ENCODE measurements at places on chromosomes 7 and 10.
A peak's percentile ranks its signal among the peaks of the same experiment; 100 is the strongest.

GRCh38 chr7:116571037-116571436, 46.2 kb downstream of the CAV1 start:
- DNase-seq, result no peak

DNA sequence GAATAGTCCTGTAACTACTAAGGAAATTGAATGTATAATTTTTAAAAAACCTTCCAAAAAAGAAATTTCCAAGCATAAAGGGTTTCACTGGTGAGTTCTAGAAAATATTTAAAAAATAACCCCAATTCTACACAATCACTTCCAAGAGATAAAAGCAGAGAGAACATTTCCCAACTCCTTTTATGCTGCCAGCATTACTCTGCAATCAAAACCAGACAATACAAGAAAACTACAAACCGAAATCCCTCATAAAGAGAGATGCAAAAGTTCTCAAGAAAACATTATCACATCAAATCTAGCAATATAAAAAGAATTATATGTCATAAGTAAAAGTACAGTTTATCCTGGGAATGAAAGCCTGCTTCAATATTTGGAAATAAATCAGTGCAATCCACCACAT, 84.8 kb downstream of the OAT start:
- DNase-seq, result no peak

- peak; percentile 53 for DNase-seq
These were observed 2.8 kb downstream of the AGAP3 start for GRCh38 chr7:151088856-151089699.

DNA sequence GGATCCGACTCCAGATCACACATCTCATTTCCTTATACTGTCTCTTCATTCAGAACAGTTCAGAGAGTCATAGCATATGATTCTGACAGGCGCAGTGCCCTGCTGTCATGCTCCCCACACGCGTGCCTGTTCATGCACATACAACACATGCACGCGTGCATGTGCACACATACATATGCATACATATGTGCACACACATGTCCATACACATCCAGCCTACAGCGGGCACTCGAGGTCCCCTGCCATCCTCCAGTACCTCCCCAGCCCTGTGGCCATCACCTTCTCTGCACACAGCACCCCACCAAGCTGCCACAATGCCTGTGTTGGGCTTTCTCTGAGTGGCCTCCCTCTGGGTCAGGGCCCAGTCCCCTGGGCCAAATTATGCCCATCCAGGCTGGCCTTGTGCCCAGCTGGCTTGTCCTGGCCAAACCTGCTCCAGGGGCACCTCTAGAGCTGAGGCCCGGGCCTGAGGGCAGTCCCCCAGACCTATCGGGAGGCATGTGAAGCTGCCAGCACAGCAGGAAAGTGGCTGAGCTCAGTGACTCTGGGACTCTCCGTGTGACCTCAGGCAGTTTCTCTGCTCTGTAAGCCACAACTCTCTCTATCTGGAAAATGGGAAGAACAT, 49.4 kb upstream of the RET start:
- no peak for DNase-seq

DNA sequence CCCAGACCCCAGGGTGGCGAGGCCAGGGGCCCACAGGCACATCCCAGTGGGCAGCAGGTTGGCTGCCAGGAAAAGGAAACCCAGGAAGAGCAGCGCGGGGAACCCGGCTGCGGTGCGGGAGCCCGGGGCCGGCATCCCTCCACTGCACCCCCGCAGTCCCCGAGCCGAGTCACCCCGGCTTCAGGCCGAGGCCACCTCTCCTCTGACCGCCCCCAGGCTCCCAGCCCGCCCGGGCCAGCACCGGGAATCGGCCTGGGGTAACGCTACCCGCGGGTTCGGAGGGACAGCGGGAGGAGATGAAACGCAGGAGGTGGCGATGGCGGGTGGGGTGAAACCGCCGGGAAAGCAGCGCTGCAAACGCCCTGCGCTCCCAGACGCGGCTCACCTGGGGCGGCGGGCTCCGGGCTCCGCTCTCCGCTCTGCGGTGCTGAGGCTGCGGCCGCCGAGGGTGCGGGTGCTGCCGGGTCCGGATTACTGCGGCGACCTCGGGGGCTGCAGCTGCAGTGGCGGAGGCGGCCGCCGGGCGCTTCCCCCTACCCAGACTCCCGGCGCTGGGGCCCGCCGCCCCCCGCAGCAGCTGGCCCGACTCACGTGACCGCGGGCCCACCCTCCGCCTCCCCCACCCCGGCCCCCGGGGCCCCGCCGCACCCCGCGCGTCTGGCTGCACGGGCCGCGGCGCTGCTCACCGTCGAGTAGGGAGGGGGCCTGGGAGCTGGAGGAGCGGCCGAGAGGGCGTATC, at the start of gene SCRN1:
SCRN1 (minus strand) TSS at position 545 of the 739 bp plus-strand sequence. CDS start 20,734 bp downstream, outside the sequence.
- DNase-seq, result no peak

GRCh38 chr10:125531465-125531864, 151.5 kb downstream of the TEX36 start:
- DNase-seq, result no peak

DNA sequence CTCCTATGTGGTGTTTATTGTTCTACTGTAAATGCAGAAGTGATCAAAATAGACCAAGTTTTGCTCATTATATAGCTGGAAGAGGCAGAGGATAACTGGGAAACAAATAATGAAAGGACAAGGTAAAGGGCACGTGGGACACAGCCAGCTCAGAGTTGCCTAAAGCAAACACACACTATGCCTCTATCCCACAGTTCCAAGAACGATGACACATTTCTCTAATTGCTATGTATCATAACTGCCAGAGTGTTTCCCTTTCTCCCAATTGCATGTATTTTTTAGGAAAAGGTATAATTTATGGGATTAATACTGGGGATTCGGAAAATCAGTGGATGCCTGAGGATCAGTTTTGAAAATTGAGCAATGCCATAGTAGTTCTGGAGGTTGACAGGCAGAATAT, 49.0 kb downstream of the CCDC71L start:
- DNase-seq, result no peak

DNA sequence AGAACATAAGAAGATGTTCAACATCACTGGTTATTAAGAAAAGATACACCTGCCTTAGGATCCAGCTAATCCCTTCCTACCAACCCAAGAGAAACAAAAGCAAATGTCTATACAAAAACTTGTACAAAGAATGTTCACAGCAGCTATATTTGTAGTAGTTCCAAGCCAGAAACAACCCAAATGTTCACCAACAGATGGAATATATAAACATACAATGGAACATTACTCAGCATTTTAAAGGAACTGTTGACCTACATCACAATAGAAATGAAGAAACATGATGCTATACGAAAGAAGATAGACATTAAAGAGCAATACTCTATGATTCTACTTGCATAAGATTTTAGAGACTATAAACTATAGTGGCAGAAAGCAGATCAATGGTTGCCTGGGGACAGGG, 149.4 kb downstream of the ZNF438 start:
- DNase-seq, result no peak

DNA sequence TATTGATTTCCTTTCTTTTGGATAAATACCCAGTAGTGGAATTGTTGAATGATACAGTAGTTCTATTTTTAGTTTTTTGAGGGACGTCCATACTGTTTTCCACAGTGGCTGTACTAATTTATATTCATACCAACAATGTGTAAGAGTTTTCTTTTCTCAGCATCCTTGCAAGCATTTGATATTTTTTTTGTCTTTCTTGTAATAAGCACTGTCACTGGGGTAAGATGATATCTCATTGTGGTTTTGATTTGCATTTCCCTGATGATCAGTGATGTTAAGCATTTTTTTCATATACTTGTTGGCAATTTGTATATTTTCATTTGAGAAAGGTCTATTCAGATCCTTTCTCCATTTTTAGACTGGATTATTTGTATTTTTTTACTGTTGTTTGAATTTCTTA, 308.7 kb downstream of the PTEN start:
- no peak for DNase-seq

DNA sequence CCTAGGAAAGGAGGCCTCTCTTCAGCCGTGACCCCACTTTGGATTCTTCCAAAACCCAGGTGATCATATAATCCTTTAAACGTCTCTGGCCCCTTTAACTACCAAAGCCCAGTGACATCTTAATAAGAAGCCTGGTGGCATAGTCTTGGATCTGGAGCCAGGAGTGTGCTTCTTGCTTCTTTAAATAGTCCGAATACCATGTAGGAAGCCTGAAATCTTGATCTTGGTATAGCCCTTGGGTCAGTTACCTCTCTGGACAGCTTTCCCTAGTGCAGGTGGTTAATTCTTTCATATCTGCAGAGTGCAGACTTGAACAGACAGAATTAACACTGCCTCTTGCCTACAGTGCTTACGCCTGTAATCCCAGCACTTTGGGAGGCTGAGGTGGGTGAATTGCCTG, 138.6 kb upstream of the EFCAB10 start:
- no peak for DNase-seq

- no peak for DNase-seq
These were observed 54.7 kb downstream of the RASGEF1A start for GRCh38 chr10:43212043-43212721.

DNA sequence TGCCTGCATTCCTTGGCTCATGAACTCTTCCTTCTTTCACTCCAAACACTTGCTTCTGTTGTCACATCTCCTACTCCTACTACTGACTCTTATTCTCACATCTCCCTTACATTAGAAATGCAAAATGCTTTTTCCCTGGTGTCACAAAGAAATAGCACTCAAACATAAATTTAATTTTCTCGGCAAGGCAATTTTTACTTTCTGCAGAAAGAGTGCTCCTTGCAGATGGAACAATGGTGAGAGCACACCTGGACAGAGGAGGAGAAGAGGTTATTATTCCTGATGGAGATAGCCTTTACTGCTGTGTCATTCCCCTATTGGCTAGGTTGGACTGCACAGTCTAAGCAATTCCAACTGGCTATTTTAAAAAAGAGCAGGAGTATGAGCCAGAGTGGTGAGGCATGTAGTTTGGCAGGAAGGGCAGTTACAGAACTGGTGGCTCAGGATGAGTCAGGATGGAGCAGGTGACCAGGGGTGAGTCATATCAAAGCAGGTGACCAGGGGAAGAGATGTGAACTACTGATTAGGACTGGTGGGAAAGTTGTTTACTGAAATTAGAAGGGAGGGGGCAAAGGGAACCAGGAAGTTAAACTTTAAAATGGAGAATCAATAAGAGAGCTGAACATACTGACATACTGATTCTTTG, 52.9 kb downstream of the CYP2C9 start:
- DNase-seq, result no peak

DNA sequence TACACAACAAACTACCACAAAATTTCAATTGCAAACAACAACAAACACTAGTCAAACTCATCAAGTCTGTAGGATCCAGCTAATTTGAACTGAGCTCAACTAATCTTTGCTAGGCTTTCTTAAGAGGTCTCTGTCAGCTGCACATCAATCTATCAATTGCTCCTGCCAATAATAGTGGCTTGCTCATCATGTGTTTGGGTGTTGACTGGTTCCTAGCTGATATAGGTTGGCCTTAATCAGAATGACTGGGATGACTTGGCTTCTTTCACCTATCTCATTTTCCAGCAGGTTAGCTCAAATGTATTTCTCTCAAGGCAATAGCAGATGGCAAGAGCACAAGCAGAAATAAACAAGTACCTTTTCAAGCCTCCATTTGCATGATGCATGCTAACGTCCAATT, 370.3 kb upstream of the NFE2L3 start:
- DNase-seq, result no peak

DNA sequence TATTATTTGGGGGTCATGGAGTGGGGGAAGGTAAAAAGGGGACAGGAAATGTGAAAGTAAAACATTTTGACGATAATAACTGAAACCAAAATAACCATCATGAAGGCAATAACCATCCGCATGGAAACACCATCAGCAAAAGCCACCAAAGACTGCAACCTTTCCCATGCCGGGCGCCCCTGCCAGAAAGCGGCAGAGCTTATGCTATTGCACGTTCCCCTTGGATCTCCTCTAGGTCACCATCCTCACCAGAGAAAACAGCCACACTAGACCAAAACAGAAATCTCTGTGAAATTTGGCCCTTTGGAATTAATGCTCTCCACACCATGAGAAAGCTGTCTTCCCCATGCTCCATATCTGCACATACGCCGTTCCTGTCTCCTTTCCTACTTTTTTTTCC, 31.1 kb downstream of the DRGX start:
- DNase-seq, result no peak

DNA sequence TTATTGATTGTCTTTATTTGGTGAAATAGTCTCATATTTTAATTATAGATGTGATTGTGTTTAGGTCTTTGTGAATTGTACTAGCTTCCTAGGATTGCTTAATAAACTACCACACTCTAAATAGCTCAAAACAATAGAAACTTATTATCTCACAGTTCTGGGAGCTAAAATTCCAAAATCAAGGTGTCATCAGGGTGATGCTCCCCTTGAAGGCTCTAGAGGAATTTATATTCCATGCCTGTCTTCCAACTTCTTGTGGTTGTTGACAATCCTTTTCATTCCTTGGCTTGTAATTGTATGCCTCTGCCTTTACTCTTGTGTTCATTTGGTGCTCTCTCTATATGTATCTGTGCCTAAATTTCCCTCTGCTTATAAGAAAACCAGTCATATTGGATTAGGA, 155.3 kb upstream of the AKR1E2 start:
- no peak for DNase-seq

Measured in omental fat pad (tissue), 4 donors.